ENCODE measurements at places on chromosomes 12 and 14. TPM values are rescaled to one million over a fixed set of nuclear protein-coding genes. Genes with fewer than 3 reads are reported as not detected.

The A2M gene
- total RNA-seq = not detected

The CFAP54 gene
- total RNA-seq = 0.27 TPM

GRCh38 chr14:93049315-93049714, 66.4 kb downstream of the ITPK1 start:
- no peak for DNase-seq

- DNase-seq = no peak
These were observed 271.6 kb upstream of the PLEKHG7 start for GRCh38 chr12:92431146-92431545.

DNA sequence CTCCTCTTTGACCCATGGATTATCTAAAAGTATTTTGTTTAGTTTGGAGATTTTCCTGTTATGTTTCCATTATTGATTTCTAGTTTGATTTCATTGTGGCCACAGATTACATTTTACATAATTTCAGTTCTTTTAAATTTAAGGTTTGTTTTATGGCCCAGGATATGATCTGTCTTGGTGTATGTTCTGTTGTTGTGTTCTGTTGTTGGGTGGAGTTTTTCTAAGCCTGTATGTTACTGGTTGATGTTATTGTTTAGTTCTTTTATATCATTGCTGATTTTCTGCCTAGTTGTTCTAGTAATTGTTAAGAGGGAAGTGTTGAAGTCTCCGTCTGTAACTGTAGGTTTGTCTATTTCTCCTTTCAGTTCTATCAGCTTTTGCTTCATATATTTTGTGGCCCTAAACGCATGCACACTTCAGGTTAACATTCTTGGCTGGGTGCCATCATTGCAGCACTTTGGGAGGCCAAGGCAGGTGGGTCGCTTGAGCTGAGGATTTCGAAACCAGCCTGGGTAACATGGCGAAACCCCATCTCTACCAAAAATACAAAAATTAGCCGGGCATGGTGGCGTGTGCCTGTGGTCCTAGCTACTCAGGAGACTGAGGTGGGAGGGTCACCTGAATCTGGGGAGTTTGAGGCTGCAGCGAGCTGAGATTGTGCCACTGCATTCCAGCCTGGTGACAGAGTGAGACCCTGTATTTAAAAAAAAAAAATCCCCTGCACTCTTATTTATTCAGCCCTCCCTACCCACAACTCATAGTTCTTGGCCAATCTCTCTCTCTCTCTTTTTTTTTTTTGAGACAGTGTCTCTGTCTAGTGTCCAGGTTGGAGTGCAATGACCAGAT, 28.1 kb upstream of the CFL2 start:
- DNase-seq = no peak

DNA sequence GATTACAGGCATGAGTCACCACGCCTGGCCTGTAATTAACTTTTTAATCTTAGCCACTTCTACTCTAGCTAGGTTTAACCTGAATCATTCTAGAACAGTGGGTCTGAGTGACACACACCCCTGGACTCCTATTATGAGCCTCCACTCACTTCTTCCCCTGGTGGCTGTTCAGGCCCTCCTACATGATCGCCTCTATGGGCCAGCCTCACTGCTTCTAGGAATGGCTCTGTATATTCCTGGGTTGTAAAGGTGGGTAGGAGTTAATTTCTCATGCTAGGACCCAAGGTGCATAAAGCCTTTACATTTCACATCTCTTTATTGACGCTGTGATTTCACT, 8.0 kb upstream of the RNU6-8 start:
- DNase-seq = no peak

DNA sequence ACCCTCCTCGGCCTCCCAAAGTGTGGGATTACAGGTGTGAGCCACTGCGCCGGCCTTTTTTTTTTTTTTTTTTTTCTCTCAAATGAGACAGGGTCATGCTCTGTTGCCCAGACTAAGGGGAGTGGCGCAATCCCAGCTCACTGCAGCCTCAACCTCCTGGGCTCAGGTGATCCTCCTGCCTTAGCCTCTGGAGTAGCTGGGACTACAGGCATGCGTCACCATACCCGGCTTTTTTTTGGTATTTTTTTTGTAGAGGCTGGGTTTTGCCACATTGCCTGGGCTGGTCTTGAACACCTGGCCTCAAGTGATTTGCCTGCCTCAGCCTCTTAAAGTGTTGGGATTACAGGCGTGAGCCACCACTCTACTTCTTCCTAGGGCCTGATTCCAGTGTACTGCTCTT, 18.7 kb downstream of the FUT8 start:
- no peak for DNase-seq

DNA sequence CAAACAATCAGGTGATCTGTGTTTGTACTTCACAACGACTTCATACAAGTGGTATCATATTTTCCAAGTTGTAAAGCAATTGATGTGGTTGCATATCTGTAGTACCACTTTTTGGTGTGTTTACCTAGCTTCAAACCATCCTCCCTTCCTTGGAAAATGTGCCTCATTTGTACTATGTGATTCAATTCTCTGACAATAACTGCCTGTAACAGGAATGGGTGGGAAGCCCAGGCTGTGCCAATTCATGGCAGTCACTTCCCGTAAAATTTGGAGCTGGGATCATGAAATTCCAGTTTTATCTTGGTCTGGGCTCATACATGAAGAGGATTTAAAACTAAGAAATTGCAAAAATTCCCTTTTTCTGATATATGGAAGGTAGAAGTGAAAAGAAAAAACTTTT, 250.1 kb downstream of the DIO2 start:
- no peak for DNase-seq

DNA sequence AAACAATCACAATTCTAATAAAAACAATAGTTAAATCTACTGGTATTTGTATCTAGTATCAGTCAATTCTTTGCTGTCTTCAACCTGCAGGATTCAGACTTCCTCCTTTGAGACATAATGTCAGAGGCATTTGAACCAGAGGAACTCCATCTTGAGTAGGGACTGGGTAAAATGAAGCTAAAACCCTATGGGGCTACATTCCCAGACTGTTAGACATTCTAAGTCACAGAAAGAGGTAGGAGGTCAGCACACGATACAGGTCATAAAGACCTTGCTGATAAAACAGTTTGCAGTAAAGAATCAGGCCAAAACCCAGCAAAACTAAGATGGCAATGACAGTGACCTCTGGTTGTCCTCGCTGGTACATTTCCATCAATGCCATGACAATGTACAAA, 48.2 kb upstream of the MAP3K9 start:
- DNase-seq = no peak

- no peak for DNase-seq
These were observed 2.0 kb upstream of the HOXC10 start for GRCh38 chr12:53982648-53983567.

DNA sequence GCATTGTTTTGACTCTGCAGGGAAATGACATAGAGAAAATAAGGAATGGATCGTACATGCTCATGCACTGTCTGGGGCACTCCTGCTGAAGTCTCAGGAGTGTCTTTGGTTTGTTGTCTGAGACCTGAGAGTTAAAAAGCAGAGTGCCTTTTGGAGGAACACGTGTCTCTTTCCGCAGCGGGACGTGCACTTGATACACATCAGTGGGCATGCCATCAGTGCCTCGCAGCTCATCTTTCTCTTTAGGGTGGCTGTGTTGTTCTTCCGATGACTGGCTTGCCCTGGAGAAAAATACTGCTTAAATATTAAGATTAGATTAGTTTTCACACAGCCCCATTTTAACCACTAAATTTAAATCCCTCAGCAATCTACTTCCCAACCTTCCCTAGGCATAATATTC, 835.9 kb downstream of the DIO2 start:
- DNase-seq = no peak

- DNase-seq = peak; percentile 17
These were observed 1.1 kb downstream of the NUMB start for GRCh38 chr14:73457041-73457923.
